ENCODE measurements at places on chromosomes 6 and 20. TPM values are rescaled to one million over a fixed set of nuclear protein-coding genes. Genes with fewer than 3 reads are reported as not detected.

HCRTR2 gene
- 0.42 TPM for total RNA-seq

CCM2L gene
- 3.0 TPM for total RNA-seq

SLC4A11 gene
- total RNA-seq = 0.62 TPM

STK35 gene
- total RNA-seq = 19.7 TPM

SCAF8 gene
- 56.8 TPM for total RNA-seq

TMEM170B gene
- 8.2 TPM for total RNA-seq

COL21A1 gene
- 47.1 TPM for total RNA-seq

CSNK2B gene
- total RNA-seq = 162 TPM

JARID2 gene
- 6.8 TPM for total RNA-seq

TINAG gene
- total RNA-seq = not detected

HMGA1 gene
- 19.4 TPM for total RNA-seq

ABHD16B gene
- total RNA-seq = not detected

CAGE1 gene
- total RNA-seq = not detected

GINS1 gene
- 1.2 TPM for total RNA-seq

PACRG gene
- total RNA-seq = 1.0 TPM

NOL7 gene
- total RNA-seq = 92.4 TPM

TNF gene
- not detected for total RNA-seq

LRFN2 gene
- total RNA-seq = not detected
